ENCODE measurements at places on chromosomes 13 and 19.

GRCh38 chr19:14475251-14476073 is at the start of gene PTGER1:
TSS of gene PTGER1 (minus strand) at chr19:14475354. CDS start at chr19:14474320, 1,034 bp downstream.
- DNase-seq, result no peak

DNA sequence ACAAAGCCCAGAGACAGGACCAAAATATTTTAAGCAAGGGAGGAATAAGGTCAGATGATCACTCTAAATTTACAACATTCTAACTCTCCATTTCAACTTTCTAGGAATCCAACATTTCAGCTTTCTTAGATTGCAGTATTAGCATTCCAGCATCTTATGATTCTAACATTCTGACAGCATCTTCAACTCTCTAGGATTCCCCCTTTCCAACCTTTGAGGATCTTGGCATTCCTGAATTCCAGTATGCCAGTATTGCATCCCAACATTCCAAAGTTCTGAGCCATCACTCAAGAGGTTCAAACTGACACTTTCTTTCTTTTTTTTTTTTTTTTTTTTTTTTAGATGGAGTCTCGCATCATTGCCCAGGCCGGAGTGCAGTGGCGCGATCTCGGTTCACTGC is 13.8 kb downstream of the TGFB1 start:
- DNase-seq, result no peak

DNA sequence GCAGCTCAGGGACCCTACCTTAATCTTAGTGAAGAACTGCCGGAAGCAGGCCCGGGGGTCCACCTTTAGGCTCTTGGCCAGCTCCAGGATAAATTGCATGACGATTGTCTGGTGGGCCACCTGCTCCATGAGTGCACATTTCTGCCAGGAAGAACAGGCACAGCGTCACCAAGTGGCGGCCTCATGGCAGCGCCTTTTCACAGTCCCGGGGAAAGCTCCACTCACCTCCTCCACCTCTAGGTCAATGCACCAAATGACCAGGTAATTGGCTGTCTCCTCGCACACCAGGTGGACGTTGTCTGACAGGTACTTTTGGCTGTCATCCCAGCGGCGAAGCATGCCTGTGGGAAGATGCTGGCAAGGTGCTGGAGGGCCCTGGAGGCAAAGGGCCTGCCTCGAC is 8.3 kb downstream of the CDC37 start:
- DNase-seq, result no peak

DNA sequence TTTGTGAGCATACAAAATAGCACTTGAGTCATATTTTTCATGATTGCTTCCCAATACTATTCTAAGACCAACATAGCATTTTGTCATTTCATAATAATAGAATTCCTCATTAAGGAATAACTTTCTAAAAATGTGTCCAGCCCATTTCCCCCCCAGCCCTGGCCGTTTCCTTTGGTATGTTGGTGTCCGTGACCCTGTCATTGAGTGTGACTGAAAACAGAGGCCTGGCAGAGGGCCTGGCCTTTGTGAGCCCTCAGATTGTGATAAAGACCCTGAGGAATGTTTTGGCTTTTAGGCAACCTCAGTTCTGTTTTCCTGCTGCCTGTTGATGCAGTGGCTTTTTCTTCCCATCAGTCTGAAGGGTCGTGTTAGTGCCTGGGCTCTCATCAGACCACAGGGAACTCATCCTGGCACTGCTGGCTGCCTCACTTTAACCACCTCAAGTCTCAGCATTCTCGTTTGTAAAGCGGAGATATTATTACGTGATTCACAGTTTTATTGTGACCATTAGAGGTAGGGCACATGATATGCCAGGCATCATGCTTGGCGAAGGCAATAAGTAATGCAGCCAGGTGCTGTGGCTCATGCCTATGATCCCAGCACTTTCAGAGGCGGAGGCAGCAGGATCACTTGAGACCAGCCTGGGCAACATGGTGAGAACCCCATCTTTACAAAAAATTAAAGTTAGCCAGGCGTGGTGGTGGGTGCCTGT is 13.8 kb downstream of the SPINT2 start:
- no peak for DNase-seq

- DNase-seq, result no peak
Measured at GRCh38 chr13:42113478-42113877, 65.0 kb downstream of the DGKH start.

DNA sequence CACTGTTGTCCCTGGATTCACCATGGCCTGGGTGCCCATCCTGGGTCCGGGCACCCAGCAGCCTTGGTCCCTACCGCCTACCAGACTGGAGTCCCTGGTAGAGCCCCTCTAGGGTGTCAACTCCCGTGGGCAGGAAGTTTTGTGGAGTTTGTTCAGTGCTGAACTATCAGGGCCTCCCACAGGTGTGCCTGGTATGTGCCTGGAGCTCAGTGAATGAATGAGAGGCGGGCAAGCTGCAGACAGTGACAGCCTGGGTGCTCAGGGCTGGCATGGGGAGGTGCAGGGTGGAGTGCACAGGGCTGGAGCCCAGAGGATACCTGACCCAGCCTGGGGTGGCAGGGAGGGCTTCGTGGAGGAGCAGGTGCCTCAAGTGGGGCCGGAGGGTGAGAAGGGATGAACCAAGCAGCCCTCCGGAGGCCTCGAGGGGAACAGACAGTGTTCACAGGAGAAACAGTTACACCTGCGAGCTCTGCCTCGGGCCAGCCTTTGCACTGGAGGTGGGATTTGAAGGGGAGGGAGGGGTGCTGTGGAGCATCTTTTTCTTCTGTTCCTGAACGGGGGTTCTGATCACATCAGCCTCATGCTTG is 29.6 kb downstream of the PAK4 start:
- no peak for DNase-seq

GRCh38 chr13:39035204-39035603 is 2.7 kb downstream of the PROSER1 start:
- DNase-seq, result no peak

DNA sequence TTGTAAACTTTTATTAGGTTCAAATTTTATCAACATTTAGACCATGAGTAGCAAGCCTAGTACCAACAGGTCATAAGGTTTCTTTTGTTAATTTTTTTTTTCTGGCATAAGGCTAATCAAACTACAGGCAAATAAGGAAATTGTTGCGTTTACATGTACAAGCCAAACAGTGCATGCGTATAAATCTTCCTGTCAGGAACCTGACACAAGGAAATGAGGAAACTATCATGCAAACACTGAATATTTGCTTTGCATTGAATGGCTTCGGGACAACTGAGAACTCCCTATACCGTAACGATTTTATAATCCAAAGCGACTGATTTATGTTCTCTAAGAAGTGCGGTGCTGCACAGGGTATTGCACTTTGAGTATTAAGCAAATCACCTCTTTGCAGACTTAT is 133.0 kb upstream of the TRPC4 start:
- DNase-seq, result no peak

DNA sequence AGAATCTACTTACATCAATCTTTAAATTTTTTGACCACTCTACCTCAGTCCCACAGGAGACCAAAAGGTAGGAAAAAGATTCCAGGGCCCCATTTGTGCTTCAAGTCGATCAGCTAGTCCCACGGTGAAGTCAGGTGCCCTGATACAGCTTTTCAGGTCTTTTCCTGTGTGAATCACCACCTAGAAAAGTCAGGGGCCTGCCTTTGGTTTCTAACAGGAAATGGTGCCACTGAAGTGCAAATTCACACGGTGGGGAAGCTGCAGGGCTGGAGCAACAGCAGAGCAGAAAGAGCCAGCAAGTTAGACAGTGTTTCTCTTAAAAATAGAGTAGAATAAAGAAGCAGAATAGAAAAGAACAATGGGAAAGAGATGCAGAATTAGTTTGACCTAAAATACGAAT is 107.5 kb downstream of the KLF12 start:
- no peak for DNase-seq

GRCh38 chr19:10005632-10006334 is 4.5 kb downstream of the COL5A3 start:
- DNase-seq, result no peak

- no peak for DNase-seq
Measured at GRCh38 chr19:17755443-17755890, 4.2 kb downstream of the FCHO1 start.

DNA sequence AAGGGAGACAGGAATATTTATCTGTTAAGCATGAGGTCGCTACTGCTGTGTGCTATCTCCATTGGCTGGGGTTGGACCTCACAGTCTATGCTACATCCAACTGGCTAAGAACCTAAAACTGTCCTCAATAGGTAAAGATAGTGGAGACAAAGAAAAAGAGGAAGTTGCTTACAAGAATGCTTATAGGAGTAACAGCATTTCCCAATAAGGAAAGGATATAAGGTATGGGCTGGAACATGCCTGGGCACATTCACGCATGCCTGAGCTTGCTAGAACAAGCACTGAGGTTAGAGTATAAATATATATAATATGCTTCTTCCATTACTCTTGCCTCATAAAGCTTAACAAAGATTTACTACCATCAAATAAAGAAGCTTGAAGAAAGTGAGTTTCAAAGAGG is 47.9 kb upstream of the CEACAM21 start:
- no peak for DNase-seq

DNA sequence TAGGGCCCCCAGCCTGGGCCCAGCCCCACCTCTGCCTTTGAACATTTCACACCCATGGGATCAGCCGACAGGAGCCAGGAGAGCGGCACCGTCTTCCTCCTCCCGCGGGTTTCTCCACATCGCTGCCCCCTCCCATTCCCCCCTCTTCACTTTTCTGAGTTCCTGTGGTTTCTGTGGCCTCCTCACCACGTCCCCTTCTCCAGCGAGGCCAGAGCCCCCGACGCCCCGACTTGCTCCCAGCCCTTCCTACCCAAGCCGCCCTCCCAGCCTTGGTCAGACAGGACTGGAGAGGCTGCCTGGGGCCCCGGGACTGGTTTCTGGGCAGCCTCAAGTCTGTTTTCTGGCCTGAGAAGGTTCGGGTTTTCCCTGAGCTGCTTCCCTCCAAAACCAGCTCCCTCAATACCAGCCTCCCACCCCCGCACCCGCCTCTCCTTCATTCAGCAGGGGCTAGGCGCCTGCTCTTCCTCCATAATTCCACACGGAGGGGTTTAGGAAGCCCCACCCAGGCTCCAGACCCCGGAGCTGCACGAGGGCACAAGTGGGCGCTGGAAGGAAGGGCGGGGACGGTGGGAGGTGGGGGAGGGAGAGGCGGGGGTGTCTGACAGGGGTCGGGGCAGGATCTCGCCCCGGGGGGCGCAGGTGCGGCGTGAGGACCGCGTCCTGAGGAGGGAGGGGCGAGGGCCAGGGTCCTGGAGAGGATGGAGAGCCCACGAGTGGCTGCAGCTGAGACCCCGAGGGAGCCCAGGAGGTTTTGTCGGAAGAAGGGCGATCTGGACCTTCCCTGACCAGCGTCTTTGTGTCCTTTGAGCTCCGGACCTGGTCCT is 4.0 kb upstream of the SIGLEC10 start:
- DNase-seq, result no peak

DNA sequence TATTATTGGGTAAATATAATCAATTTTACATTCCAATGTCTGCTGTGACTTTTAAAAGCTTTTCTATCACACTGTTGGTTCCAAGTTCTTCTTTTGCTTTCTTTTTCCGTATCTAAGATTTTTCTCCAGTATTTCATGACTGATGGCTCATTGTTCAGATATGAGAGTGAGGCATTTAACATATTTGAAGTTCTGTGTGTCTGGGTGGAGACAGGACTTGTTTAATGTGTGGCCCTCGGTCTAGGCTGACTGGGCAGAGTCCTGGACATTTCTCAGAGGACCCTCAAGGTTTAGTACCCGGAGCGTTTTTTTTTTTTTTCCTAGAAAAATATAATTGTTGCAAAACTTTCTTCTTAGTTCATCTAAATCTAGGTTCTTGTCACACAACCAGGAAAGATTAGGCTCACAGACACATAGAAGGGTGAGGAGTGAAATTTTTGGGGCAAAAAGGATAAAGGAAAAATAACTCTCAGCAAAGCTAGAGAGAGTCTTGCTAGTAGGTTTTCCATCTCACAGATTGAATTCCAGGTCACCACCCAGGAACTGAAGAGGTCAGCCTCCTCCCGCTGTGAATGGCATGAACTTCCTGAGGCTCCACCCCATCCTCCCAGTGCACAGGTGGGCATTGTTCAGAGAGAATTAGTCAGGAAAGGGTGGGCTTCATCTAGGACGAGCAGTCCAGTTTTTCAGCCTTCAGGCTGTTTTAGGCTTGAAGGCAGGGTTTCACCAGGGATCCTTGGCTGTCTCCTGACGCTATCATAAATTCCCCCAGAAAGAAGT is 1002.4 kb upstream of the PCDH9 start:
- no peak for DNase-seq

- no peak for DNase-seq
Measured at GRCh38 chr13:71096421-71096820, 770.6 kb downstream of the DACH1 start.

- DNase-seq, result no peak
Measured at GRCh38 chr19:29618871-29619270, 12.8 kb downstream of the POP4 start.

- no peak for DNase-seq
Measured at GRCh38 chr19:44758596-44758995, 10.1 kb downstream of the BCL3 start.

GRCh38 chr19:29590278-29590677 is 15.8 kb upstream of the POP4 start:
- DNase-seq, result no peak

- DNase-seq, result no peak
Measured at GRCh38 chr13:108249150-108249549, 20.4 kb upstream of the TNFSF13B start.

DNA sequence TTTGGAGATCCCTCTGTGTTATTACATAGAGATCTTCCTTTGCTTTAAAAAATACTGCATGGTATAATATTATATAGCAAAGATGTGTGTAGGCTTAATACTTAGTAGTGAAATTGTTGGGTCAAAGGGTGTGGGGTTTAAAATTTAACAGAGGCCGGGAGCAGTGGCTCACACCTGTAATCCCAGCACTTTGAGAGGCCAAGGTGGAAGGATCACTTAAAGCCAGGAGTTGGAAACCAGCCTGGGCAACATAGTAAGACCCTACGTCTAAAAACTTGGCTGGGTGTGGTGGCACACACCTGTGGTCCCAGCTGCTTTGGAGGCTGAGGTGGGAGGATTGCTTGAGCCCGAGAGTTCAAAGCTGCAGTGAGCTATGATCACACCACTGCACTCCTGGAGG is 22.3 kb upstream of the CEBPA start:
- no peak for DNase-seq

GRCh38 chr13:72437458-72437857 is 290.0 kb downstream of the MZT1 start:
- DNase-seq, result no peak

GRCh38 chr13:53520132-53520531 is 491.5 kb downstream of the OLFM4 start:
- no peak for DNase-seq

GRCh38 chr13:32115066-32115465 is 83.5 kb downstream of the FRY start:
- no peak for DNase-seq

DNA sequence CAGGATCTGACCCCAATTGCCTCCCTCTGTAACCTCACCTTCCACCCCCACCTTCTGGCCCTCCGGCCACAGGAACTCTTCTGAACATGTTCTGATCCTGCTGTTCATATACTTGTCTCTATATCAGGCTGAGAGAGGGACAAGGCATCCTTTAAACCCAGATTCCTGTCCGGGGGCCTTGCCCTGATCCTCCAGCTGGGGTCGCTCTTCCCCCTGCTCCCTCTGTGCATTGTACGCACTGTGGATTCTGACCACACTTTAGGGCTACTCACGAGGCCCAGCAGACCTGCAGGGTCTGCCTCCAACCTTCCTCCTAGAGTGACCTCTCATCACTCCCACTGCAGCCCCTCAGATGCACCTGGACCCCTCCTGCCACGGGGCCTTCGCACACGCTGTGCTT is 269.3 kb downstream of the UQCRFS1 start:
- DNase-seq, result no peak

GRCh38 chr13:30042272-30042671 is 191.9 kb upstream of the UBL3 start:
- no peak for DNase-seq

- DNase-seq, result no peak
Measured at GRCh38 chr13:104196611-104197010, 1130.4 kb upstream of the SLC10A2 start.

Data from SW480 (cell line).